Right kidney (tissue), 9 donors: ENCODE measurements at places on chromosomes 1 and 21.

DNA sequence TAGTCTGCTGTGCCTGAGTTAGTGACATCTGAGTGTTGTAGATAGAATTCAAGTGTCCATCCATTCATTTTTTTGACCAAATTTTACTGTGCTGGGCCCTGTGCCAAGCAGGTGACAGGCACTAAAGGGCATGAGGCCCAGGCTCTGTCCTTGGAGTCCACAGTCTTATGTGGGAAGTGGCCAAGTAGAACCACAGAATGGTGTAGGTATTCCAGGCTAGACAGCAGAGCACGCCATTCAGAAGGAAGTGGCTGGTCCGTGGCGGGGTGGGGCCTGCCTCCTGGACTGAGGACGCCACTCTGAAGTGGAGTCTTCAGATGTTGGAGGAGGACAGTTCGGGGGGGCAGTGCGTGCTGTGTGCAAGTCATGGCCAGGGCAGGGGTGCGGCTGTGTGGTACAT is 68.9 kb upstream of the ACTL8 start:
- no peak for DNase-seq

- DNase-seq, result no peak
Observed at GRCh38 chr1:67566803-67567377, 118.1 kb upstream of the GADD45A start.

- no peak for DNase-seq
Observed at GRCh38 chr1:193619911-193620310, 433.5 kb upstream of the B3GALT2 start.

DNA sequence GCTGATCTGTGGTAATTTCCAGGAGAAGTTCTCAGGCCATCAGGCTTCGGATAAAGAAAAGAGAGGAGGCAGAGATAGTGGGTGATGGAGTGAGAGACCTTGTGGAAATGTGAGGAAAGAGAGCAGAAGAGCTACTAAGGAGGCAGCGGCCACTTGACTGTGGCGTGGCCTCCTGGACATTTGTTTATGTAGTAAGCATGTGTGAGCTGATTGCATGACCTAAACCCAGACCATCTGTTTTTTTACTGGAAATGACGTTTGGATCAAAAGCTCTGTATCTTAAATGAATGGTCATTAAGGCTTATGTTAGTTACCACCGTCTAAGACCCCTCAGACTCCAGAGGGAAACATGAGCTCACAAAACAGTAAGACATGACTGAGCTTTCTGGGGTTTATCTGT is 13.6 kb downstream of the ATP1B1 start:
- no peak for DNase-seq

- DNase-seq, result no peak
Observed at GRCh38 chr21:29166323-29166722, 35.9 kb downstream of the MAP3K7CL start.

DNA sequence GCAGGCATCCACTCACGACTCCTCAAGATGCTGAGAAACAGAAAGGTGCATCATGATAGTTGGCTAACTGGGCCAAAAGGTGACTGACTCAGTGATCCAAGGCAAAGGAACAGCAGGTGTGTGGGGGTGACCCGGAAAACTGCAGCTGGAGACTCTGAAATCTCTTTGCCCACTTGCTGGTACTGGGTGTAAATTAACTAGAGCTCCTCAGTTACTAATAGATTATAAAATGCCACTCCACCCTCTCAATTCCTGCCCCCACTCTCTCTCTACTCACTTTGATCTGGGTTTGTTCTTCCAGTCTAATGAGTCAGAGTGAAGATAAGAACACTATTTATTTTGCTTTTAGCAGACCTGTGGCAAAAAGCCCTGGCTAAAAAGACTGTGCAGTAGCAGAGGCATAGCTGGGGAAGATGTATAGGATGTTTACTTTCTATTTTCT is 7.2 kb upstream of the PIGC start:
- DNase-seq, result no peak

- no peak for DNase-seq
Observed at GRCh38 chr1:219010720-219011119, 163.0 kb upstream of the LYPLAL1 start.

DNA sequence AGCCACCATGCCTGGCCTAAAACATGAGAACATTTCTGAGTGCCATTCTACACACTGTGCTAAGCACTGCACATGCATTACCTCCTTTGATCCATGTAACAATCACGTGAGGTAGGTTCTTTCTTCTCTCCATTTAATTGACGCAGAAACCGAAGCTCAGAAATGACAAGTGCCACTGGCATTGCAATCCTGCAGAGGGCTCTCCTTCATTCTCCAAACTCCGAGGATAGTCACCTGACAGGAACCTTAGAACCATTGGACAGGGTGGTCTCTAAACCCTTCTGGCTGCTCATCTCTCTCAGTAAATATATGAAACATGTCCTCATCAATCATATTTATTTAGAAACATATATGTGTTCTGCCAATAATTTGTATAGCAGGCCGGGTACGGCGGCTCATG is 167.1 kb upstream of the JUN start:
- DNase-seq, result no peak

- no peak for DNase-seq
Observed at GRCh38 chr1:79981481-79981880, 975.0 kb upstream of the ADGRL4 start.

- DNase-seq, result no peak
Observed at GRCh38 chr1:233183226-233184020, 112.1 kb downstream of the PCNX2 start.

DNA sequence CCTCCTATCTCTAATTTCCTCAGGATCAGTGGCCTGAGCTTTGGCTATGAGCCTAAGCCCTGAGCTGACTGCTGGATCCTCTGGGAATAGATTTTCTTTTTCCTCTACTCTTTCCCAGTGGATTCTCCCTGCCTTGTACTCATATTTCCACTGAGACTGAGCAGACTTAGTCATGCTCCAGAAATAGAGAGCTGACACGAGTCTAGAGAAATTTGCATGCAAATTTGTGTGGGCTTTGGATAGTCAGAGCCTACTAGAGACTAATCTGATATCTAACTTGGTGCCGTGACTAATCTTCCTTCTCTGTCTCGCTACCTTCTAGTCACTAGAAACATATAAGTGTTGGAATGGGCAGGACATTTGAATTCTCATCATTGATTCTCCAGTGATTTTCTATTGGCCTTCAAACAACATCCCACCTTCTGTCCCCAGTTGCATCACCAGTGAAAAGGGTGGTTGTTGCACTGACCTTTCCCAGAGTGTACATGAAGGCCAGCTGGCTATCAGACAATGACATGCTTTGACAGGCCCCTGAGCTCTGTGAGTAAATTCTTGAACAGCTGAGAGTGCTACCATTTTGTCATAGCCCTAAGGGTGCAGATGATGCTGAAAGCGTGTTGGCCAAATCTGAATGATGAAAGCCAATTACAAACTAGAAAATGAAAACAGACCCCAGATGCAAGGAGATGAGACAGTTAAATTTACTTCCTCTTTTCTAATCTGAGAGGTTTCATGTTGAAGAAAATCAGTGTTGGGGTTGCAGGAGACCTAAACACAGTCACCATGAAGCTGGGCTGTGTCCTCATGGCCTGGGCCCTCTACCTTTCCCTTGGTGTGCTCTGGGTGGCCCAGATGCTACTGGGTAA is at the start of gene FCRLA:
Gene FCRLA, plus strand, starts transcription at position 748 of the 866 bp plus-strand sequence. Its CDS starts 36 bp downstream, at position 784.
- no peak for DNase-seq

GRCh38 chr1:234433563-234434285 is 45.3 kb downstream of the TARBP1 start:
- no peak for DNase-seq

GRCh38 chr1:11795238-11795890 is 10.4 kb downstream of the MTHFR start:
- no peak for DNase-seq

GRCh38 chr1:38418195-38419030 is 371.8 kb upstream of the POU3F1 start:
- DNase-seq, result peak; percentile 31

- no peak for DNase-seq
Observed at GRCh38 chr1:178643831-178644230, 81.2 kb upstream of the RALGPS2 start.

- no peak for DNase-seq
Observed at GRCh38 chr1:3630914-3631313, 6.1 kb downstream of the TPRG1L start.

DNA sequence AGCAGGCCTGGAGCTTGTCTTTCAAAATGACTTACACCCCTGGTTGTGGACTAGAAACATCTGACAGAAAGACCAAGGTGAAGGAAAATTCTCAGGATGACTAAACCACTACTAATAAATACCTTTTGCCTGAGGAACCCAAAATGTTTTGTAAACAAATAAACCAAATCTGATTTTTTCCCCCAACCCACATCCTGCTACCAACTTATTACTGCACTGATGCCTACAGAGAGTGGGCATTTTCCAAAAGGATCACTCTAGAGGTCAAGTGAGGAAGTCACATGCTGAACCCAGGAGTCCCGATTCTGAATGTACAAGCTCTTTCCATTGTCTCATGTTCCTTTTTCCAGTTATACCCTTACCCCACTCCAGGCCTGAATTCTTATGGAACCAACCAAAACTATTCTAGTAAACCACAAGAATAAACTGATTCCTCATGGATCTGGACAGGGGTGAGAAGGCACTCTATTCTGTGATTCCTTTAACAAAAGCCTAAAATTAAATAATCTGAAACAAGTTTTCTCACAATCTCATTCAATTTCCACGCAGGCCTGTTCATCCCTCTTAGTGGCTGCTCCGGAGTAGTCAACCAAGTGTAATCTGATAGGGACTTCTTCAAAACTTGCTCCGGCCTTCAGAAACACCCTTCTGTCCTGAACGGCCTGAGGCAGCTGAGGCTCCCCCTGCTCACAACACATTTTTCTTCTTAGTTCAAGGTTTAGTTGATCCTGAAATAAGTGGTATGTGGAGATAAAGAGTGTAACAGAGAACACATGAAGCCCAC is 1.4 kb downstream of the PI4KB start:
- DNase-seq, result no peak

GRCh38 chr1:222006715-222007114 is 264.8 kb upstream of the DUSP10 start:
- DNase-seq, result no peak

GRCh38 chr21:33024201-33025103 is 1.3 kb upstream of the OLIG2 start:
- peak; percentile 11 for DNase-seq

GRCh38 chr1:108047085-108047484 is 82.1 kb upstream of the VAV3 start:
- no peak for DNase-seq

DNA sequence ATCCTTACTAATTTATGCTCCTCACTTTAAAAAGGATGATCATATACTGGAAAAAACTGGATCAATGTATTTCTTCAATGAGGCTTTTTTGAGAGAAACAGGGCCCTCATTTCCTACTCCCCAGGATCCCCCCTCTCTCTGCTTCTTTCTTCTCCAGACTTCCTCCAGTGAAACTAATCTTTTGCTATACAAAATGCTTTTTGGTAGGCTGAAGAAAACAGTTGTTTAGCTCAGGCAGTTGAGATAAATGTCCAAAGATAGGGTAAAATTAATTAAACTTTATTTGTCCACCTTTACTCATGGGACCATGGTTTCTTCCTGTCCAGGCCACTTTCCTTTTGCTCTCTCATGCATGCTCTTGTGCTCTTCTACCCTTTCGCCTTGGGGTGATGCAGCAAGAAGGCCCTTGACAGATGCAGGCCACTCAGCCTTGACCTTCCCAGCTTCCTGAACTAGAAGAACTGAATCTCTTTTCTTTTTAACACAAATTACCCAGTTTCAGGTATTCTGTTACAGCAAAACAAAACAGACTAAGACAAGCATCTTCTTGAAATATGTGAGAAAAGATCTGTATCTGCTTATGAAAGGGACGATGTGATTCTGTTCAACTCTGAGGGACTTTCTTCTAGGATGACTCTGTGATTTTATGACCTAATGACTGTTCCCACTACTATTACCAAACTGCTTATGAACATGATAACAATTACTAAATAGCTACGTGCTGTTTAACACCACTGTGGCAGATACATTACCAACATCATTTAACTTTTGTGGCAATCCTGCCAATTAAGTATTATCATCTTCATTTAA is 63.7 kb downstream of the NVL start:
- DNase-seq, result peak; percentile 2

GRCh38 chr1:181134543-181135436 is 46.3 kb downstream of the IER5 start:
- DNase-seq, result no peak

- DNase-seq, result no peak
Observed at GRCh38 chr1:52204696-52205095, 62.8 kb downstream of the ZFYVE9 start.

GRCh38 chr1:158830904-158831507 is at the start of gene MNDA:
MNDA (plus strand) TSS chr1:158831351; CDS start chr1:158842154, 10,803 bp downstream.
- no peak for DNase-seq

- peak; percentile 44 for DNase-seq
Observed at GRCh38 chr1:180881806-180882509, 30.7 kb upstream of the KIAA1614 start.

GRCh38 chr1:113278777-113279176 is 111.5 kb upstream of the MAGI3 start:
- no peak for DNase-seq

- DNase-seq, result no peak
Observed at GRCh38 chr1:222543817-222544216, 4.1 kb downstream of the HHIPL2 start.

DNA sequence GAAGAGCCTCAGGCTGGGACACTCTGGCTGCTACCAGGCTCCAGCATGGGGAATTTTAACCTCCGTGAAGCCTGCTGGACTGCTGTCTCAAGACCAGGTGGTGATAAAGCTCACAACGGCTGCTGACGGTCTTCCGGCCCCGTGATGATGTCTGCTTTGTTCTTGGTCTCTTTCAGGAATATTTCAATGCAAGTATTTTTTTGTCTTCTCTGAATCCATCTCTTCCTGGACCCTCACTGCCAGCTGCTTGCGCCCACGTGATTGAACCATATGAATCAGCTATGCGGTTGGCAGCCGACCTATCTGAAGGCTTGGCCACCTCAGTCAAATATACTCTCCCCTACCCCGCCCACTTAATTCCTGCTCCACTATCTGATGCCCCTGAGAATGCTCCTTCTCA is 14.6 kb upstream of the SLC6A17 start:
- no peak for DNase-seq

- DNase-seq, result no peak
Observed at GRCh38 chr1:61165402-61165801, 83.0 kb downstream of the NFIA start.

DNA sequence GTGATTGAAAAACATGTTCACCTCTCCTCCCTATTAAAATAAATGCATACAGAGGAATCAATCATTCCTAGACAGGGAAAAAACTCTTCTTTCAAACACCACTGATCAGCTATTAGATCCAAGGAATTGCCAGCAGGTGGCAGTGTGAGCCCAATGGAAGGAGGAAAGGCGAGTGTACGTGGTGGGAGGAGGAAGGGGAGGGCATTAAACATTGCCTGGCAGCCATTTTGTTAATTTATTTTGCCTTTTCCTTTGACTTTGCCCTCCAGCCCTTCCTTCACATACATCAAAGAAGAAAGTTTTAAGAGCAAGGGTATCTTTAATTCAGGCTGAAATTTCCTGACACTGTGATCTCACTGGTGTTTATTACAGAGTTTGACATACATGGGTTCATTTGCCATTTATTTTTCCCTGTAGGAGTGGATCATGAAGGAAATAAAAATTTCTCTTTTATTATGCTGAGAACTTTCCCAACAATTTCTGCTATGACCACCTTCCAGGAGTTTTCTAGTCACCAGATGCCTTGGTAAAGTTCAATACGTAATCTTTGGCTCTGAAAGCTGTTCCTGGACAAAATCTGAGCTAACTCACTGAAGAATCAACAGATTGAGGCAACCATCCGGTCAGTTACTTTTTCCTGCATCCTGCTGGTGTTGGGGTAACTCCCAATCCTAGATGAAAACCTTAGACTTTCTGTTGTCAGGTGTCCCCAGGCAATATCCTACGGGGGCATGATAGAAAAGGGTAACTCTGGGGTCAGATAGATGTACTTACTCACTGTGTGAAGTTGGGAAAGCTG is 1.9 kb upstream of the GNAI3 start:
- peak; percentile 70 for DNase-seq

- DNase-seq, result no peak
Observed at GRCh38 chr21:15241997-15242736, 177.4 kb upstream of the NRIP1 start.
